ENCODE measurements at places on chromosomes 7 and 10.

- DNase-seq, result no peak
Observed at GRCh38 chr10:70671619-70672164, 614 bp upstream of the ADAMTS14 start.

GRCh38 chr10:129531195-129531968, 64.3 kb downstream of the MGMT start:
- no peak for DNase-seq

- no peak for DNase-seq
Observed at GRCh38 chr10:119700321-119700954, 25.4 kb upstream of the INPP5F start.

DNA sequence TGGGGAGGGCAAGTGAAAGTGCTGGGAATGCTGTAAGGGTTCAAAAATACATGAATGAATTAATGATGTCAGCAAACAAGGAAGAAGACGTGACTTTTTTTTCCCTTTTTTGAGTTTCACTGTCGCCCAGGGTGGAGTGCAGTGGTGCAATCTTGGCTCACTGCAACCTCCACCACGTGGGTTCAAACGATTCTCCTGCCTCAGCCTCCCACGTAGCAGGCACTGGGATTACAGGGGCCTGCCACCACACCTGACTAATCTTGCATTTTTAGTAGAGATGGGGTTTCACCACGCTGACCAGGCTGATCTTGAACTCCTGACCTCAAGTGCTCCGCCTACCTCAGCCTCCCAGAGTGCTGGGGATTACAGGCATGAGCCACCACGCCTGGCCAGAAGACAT, 30.0 kb downstream of the DENND10 start:
- DNase-seq, result no peak

DNA sequence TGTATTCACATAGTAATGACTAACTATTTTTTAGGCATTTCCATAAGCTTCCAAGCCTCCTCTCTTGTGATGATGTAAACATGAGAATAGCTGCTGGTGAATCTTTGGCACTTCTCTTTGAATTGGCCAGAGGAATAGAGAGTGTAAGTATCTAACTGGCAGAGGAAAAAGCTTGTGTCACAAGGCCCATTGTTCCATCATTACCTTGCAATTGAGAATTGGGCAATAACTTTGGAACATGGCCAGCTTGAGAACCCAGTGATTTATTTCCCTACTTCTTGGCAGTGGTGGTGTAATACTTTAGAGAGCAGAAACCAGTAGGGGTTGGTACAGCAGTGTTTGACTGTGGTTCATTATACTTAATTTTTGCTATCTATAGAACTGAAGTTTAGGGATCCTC, 12.0 kb downstream of the IFRD1 start:
- peak; percentile 78 for DNase-seq

DNA sequence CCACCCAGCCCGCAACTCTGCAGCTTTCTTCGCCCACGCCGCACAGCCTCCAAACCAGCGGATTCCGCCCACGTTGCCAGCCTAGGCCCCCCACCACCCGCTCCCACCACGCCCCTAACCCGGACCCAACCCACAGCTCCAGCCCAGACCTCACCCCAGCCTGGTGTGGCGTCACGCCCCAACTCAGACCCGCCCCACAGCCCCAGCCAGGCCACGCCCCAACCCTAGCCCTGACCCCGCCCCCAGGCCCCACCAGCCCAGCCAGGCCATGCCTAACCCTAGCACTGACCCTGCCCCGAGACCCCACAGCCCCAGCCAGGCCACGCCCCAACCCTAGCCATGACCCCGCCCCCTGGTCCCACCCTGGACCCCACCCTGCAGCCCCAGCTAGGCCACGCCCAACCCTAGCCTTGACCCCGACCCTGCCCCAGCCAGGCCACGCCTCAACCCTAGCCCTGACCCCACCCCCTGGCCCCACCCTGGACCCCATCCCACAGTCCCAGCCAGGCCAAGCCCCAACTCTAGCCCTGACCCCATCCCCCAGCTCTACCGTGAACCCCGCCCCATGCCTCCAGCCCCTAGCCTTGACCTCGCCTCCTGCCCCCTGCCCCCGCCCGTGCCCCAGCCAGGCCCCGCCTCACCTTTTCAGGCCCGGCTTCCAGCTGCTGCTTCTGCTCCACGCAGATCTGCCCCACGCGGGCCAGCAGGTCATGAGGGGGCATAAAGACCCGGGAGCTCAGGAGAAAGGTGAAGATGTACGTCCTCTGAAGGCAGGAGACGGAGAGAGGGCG, 64.0 kb downstream of the RASGEF1A start:
- DNase-seq, result peak; percentile 44

GRCh38 chr7:80773787-80774508, 135.5 kb downstream of the CD36 start:
- DNase-seq, result no peak

DNA sequence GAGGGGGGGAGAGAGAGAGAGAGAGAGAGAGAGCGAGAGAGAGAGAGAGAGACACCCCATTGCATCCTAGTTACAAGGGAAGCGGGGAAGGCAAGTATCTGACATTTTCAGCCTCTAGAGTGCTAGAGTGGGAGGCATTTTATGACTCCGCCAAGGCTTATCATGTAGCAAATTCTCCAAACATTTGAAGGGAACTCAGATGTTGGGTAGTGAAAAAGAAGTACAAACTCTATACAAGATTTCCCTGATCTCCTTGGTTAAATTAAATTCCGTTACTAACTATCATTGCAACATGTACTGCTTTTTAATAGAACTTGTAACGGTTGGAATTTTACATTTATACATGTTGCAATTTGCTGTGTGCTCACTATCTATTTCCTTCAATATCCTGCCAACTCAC, 83.4 kb upstream of the FAM3C start:
- DNase-seq, result no peak

GRCh38 chr7:92747041-92747835, 89.1 kb downstream of the CDK6 start:
- no peak for DNase-seq

GRCh38 chr10:78398382-78398781, 364.7 kb downstream of the RPS24 start:
- DNase-seq, result no peak

- DNase-seq, result no peak
Observed at GRCh38 chr7:105890290-105890997, 14.0 kb upstream of the ATXN7L1 start.

DNA sequence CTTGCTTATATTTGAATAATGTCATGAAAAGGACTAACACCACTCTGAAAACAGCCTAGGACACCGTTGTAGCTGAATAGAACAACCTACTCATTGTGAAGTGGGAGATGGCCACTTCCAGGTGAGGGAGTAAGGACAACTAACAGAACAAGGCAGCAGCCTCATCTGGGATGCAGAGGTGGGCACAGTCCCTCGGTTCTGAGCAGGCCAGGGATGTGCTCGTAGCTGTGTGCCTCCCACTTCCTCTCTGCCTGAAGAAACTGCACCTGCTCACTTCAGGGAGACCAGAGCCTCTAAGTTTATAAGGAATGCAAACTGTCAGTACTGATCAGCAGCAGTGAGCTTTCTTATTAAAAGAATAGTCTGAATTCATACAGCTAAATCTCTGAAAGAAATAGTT, 2.5 kb downstream of the VSTM4 start:
- no peak for DNase-seq

GRCh38 chr10:29257106-29257783, 31.6 kb upstream of the LYZL1 start:
- DNase-seq, result peak; percentile 65

GRCh38 chr7:55033236-55033846, 14.5 kb downstream of the EGFR start:
- DNase-seq, result no peak

DNA sequence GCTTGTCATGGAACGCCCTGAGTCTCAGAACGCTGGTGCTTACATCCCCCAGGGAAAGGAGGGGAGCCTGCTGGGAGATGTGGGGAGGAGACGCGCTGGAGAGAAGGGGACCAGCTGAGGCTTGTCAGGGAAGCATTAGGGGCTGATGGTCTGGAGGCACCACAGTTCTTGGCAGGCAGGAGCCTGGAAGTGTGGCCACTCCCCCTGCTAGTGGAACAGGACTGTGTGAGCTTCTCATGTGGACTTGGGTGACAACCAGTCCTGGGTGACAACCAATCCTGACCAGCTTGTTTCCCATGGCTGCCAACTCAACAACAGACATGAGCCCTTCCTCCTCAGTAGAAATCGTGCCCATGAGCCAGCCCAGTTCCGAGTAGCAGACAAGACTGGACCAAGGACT, 87.8 kb downstream of the SPDYE5 start:
- DNase-seq, result no peak
